Stimulated activated CD8-positive, alpha-beta memory T cell treated with anti-CD3 and anti-CD28 coated beads, Interleukin-15, amount 100 ng/mL, for 4 hours (primary cell): ENCODE measurements at places on chromosomes 1 and 21.

DNA sequence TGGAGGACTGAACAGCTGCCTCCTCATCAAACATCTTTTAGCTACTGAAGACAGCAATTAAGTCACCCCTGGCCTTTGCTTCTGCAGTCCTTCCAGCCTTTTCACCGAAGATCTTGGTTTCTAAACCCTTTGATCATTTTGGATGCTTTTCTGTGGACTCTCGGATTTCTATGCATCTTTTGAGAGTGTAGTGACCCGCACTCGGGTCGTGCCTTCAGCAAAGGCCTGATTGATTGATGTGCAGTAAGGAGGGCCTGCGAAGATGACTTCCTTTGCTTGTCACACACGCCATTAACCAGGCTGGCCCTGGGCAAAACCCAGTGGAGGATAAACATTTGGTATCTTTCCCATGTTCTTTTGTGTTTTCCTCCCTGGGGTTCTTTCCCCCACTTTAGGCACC, 157.5 kb upstream of the CD34 start:
- DNase-seq, result no peak

DNA sequence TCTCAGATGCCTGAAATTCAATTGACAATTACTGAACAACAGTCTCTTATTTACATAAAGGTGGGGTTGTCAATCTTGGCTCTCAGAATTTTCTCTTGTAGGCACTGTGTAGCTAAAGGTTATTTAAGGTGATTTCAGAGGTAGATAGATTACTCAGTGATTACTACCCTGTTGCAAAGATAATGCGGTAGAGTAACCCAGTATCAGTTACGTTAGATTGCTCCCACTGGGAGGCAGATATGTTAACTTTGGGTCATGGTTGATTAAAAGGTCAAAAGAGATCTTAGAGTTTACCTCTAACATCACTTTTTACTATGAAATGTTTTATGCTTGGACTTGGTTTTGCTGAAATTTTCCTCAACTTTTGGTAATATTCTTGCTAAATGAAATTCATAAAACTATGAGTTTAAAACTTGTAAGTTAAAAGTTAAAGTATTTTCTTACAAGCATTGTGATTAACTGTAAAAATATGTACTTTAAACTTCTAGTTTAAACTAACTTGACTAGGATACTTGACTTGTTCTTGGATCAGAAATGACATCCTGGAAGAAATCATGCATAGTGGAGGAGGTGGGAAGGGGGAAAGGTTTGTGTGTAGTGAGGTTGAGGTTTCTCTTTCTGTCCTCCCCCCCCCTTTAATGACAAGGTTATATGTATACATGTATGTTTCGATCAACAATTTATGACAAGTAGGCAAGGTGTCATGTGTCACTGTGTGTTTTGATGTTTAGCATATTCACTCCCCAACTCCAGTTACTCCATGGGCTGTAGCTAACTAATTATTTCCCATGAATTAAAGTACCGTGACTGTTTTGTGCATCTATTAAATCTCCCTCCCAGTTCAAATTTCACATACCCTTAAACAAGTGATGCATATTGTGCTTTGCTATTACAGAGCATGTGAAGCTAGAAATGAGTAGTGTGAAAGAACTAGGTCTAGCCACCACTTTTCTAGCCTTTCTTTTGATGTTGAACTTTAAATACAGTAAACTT, 2.9 kb downstream of the LAMC1 start:
- no peak for DNase-seq

- DNase-seq, result no peak
Measured at GRCh38 chr1:13836631-13837030, 136.6 kb downstream of the PRDM2 start.

GRCh38 chr1:45403298-45403697, 63.1 kb upstream of the MUTYH start:
- no peak for DNase-seq

GRCh38 chr21:42991992-42992740, 17.8 kb downstream of the PKNOX1 start:
- no peak for DNase-seq

DNA sequence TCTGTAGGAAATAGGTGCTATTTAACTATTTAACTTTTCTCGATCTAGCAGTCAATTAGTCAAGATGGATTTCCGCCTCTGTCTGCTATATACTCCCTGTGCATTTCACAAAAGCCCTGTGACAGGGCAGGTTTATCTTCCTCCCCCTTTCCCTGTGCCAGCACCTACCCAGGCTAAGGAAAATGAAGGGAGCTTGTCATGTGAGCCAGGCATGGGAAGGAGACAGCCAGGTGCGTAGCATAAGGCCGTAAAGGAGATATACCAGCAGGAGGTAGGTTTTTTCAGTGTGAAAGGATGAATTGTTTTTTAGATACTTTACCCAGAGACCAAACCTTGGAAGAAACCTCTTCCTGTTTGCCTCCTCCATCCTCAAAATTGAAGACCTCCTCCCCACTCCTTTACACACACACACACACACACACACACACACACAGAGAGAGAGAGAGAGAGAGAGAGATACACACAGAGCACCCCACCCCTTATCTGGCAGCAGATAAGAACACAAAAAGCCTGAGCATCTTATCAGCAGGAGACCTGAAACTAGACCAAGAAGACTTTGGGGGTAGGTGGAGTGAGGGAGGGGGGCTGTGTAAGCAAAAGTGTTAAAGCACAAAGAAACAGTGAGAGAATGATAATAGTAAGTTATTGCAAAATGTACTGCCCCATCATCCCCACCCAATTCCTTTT, 12.0 kb upstream of the TARBP1 start:
- no peak for DNase-seq

DNA sequence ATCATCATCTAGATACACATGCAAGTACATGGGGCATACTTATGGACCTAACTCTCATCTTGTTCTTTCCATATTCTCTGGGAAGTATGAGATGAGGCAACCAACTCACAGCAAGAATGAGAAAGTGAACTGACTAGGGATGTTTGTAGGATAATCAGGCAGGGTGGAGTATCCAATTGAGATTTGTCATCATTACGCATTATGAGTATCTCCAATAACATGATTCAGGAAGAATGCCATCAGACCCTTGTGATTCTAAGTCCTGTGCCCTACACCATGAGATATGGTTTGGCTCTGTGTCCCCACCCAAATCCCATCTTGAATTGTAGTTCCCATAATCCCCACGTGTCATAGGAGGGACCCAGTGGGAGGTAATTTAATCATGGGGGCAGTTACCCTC, 154.0 kb downstream of the SLC30A10 start:
- DNase-seq, result no peak

DNA sequence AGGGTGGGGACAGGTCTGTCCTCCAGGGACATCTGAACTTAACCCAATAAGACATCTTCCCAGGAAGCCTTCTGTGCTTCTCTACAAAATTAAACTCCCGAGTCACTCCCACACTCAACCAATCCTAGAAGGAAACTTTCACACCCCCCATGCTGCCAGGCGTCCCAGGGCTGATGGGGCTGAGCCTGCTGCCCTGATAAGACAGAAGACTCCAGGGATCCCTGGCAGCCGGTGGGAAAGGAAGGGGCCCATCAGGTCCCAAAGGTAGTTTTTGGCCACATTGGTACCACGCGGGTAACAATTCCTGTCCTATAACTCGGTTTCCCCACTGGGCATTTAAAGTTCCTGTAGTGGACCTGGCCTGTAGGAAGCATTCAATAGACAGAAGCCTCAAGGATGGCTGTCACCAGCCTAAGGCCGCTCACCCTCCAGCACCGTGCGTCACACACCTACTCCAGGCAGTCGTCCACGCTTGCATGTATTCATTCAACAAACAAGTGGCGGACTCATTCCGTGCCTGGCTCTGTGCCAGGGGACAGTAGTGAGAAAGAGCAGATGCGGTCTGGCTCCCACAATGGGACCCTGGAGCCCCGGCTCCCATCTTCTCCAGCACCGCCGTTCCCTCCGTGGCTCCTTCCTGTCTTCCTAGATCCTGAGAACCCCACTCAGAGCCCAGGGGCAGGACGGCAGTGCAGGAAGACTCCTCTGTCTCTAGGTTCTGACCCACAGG, 465.2 kb downstream of the NPHP4 start:
- DNase-seq, result no peak

DNA sequence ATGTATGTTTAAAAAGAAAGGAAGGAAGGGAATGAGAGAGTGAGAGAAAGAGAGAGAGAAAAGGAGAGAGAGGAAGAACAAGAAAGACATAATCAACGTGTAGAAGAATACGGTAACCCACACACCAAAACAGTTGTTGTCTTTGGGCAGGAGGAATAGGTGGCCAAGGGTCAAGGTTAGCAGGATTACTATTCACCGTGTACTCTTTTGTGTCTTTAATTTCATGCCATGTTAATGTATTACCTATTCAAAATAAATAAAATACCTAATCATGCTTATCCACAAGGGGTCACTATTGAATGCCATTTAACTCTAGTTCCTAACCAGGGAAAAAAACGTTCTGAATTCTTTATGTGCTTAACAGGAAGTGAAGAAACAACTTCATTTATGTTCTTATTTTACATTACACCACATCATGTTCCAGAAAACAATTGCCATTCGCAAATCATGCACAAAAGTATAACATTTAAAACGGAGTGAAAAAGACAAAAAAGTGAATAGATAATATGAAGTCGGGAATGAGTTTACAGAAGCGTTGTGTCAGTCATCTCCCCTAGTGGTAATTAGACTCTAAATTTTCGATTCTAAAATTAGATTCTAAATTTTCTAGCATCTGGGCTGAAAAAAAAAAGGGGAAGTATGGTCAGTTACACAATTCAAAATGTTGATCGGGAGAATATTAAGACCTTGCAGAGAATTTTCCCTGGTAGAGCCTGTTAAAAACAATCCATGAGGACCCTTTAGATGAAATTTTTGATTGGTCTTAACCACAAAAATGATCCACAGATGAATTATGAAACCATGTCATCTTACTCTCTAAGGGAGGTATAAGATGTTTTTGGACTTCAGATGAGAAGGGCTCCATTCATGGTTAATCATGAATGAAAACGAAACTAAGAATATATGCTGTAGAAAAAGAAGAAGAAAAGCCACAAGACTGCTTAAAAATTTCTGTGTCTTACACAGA, 700 bp upstream of the KMO start:
- no peak for DNase-seq

DNA sequence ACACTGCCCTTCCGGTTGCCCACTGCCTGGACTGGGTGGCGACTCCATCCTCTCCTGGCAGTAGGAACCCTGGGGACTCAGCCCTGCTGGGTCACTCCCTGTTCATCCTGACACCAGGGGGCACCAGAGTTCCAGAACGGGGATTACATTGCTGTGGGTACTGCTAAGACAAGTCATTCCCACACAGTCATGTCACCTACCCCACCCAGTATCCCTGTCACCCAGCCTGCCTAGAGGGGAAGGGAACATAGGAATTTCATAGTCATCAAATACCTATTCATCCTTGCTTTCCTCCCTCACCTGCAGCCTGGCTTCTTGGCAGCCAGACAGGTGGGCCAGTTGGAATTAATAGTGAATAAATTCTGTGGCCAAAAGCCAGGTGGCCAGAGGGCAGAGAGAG, 9.8 kb upstream of the SFN start:
- peak; percentile 35 for DNase-seq

- no peak for DNase-seq
Measured at GRCh38 chr1:230833511-230833910, 34.8 kb downstream of the C1orf198 start.

- DNase-seq, result no peak
Measured at GRCh38 chr1:1419813-1420653, 1.0 kb downstream of the ANKRD65 start.

DNA sequence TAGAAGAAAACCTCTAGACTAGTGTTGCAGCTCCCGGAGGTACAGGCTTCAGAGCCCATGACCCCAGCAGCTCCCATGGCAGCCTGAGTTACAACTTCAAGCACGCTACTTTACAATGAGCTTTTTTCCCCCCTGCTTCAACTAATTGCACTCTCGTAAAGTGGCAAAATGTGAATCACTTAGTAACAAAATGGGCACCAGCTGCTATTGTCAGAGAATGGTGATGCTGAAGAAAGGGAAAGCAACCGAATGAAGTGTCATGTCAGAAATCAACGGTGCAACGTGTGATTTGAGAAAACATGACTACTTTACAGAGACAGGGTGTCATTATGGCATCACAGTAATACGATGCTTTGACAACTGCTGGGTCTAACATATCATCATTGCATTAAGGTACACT, 40.5 kb downstream of the ESRRG start:
- DNase-seq, result no peak

DNA sequence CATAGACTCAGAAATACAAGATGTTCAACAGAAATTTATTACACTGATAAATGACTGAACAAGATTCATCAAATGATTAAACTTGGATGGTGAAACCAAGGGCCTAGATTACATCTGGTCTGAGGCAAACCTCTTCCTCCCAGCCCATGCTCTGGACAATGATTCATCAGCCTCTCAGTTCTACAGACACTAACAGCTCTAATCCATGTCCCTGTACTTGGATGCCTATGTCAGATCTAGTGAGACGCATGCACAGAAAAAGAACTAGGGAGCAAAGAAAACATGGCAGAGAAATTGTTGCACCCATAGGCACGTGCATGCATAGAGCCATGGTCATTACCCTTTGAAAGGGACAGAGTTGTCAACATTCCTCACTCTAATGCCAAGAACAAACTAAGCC, 250.1 kb downstream of the KCNH1 start:
- DNase-seq, result no peak

DNA sequence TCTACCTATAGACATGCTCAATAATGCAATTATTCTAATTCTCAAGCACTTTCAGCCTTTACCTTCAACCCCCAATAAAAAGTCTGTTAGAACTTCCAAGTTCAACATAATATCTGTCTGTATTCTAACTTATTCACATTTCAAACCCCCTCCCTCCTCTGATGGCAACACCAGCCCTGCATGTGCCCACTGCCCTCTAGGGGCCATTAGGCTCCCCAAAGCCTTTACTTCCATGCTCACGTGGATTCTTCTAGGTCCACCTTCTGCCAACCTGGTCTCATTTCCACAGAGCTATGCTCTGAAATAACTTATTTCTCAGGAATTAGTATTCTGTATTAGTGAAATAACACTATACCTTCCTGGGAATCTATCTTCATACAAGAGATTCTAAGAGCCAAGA, 22.2 kb upstream of the KPRP start:
- DNase-seq, result no peak

DNA sequence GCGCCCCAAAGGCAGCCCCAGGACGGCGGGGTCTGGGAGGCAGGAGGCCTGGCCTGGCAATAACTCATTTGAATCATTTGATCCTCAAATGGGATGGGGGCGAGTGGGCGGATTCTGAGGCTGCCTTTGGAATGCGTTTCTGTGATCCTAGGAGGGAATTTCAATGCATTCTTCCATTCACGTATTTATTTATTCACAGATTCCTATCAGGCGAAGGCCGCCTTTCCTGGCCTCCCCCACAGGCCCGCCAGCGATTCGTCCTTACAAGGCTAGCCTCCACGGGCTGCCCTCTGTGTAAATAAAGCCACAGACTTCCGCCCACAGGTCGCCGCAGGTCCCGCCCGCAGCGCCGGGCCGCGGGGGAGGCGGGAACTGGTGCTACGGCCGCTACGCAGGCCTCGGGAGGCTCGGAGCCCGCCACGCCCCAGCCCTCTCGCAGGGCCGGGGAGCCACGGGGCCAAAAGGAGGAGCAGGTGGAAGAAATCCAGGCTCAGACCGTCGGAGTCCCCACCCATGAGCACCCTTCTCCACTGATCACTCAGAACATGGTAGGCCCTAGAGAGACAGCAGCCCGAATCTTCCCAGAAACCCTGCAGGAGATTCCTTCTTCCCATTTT, 31.3 kb upstream of the JUN start:
- peak; percentile 34 for DNase-seq
